NCI-H146 (cell line): ENCODE measurements at places on chromosomes 16 and 17.

GRCh38 chr16:69113216-69113615, 7.8 kb downstream of the HAS3 start:
- DNase-seq = no peak

DNA sequence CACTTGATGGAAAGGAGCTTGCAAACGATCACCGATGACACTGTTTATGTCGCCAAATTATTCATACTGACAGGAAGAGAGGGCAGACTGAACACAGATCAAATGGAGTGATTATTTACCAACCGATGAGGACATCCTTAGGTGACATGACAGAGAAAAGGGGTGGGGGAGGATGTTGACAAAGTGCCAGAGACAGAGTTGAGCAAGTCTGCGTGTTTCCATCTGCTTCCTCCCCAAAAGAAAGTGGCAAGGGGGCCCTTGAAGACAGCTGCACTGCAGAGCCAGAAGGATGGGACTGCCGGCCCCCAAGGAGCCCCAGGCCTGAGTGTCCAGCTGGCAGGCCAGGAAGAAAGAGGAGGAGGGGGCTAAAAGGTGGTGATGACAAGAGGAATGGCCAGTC, 191.0 kb upstream of the RPL38 start:
- DNase-seq = peak; percentile 33

DNA sequence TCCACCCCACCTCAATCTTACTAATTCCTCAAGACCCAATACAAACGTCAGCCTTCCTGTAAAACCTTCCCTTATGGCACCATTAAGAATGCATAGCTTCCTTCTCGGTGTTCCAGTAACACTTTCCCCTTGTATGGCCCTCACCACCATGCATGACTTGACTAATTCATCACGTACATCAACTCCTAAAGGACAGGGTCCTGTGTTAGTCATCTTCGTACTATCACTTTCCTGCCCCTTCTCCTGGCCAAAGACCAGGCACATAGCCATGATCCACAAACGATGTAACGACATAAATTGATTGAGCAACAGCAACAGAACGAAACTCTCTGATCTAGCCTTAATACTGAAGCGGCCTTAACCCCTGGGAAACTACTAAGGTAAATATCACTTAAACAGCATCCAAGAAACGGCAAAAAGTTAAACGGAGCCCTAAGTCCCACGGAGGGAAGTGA, 612 bp downstream of the PSMD12 start:
- DNase-seq = peak; percentile 4

DNA sequence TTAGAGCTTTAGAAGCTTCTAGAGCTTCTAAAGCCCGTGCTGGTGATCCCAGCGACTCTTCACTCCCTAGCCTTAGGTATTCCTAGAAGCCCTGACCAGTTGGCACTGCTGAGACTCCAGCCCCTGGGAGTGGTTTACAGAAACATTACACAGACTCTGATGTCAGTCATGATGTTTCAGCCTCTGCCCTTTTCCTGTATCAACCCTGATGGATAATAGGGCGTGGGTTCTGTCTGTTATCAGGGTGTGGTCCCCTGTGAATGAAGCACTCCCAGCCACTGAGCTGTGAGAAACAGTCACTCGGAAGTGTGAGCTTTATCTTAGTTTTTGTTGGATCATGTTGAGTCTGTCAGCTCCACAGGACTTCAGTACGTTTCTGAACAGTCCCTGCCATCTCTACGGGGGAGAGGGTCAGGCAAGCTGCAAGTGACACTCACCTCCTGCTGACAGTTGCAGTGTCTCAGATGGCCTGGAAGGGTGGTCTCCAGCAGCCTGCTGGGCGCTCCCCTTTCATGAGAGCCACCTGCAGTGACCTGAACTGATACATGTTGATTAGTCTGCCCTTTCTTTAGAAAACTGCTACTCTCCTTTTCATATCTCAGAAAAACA, 12.8 kb downstream of the GOSR2 start:
- DNase-seq = no peak

GRCh38 chr16:67837811-67838210, 4.3 kb upstream of the THAP11 start:
- no peak for DNase-seq

DNA sequence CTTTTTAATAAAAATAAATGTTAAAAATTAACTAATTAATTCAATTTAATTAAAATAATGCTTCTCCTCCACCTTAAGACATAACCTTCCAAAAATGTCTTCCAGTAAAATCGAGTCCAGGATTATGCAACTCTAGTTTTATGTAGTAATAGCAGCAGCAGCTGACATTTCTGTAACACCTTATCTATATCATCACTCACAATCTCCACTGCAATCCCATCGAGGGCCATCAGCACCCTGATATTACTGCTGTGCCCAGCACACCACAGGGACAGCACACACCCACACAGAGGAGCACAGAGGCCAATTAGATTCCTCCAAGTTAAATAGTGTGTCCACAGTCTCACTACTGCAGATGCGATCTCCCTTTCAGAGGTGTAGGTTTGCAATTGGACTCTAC, 2.9 kb downstream of the RPH3AL start:
- DNase-seq = no peak

DNA sequence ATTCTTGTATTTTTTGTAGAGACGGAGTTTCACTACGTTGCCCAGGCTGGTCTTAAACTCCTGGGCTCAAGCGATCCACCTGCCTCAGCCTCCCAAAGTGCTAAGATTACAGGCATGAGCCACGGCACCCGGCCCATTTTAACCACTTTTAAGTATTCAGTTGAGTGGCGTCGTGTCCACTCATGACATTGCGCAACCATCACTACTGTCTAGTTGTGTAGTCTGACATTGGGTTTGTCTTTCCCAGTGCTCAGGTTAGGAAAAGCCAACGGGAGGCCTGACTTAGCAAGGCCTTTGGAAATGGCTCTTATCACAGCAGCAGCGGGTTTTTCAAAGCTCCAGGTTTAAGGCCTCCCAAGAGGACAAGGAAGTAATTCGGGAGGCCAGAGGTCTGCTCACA, 58.7 kb downstream of the LITAF start:
- DNase-seq = no peak

DNA sequence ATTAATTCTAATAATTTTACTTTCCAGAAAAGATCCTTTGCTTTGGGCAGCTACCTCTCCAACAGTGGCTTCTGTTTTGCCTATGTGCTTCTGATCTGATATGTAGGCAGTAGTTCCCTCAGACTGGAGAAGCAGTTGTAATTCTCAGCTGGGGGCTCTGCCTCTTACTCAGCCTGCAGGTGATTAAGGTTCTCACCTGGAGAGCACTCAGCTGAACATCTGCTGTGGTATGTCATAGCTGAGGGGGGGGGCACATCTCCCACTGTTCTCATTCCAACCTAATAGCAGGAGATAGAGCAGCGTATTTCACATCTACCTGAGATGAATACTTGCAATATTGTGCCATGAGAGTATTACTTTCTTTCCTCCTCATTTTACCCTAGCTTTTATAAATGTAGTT, 511.9 kb upstream of the CDH8 start:
- no peak for DNase-seq

GRCh38 chr16:1262210-1262845, 6.5 kb downstream of the TPSD1 start:
- no peak for DNase-seq

GRCh38 chr17:36072431-36073121, 8.5 kb downstream of the CCL18 start:
- peak; percentile 39 for DNase-seq

GRCh38 chr16:49283376-49284049, 1.9 kb upstream of the CBLN1 start:
- no peak for DNase-seq

GRCh38 chr17:10033959-10034358, 128.9 kb upstream of the RCVRN start:
- no peak for DNase-seq

DNA sequence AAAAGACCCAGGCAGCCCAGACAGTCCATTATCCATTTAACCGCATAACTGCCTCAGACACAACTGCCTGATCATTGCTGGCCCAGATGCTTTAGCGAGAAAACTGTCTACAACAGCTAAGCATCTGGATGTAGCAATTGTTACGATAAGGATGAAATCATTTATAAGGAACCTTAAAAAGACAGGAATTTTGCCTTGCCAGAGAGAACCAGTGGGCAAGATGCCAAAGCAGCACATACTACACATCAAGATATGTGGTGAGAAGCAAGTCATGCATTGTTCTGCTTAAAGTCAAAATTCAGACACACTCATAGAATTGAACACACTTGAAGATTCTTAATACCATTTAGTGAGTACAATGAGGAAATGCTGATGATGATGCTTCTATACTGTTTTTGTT, 1525.3 kb downstream of the CDH8 start:
- no peak for DNase-seq
